ENCODE measurements at places on chromosomes 2 and 18.

DNA sequence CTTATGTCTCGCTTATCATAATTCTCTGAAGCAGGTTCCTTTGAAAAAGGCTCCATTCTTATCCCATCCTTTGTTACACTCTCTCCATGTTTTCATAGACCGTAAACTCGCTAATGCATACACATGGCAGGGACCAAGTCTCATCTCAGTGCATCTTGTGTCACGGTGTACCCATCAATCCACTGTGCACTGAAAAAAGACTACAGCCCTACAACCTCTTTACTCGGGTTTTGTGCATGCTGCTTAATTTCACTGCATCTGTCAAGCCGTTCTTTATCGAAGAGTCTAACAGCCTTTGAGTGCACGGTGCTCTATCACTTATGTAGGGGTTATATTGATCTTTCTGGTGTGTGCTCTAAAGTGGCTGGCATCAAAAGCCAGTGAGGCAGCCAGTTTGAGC is 302.9 kb upstream of the ERBB4 start:
- no peak for DNase-seq

GRCh38 chr2:133982256-133982655 is 271.6 kb upstream of the MGAT5 start:
- no peak for DNase-seq

DNA sequence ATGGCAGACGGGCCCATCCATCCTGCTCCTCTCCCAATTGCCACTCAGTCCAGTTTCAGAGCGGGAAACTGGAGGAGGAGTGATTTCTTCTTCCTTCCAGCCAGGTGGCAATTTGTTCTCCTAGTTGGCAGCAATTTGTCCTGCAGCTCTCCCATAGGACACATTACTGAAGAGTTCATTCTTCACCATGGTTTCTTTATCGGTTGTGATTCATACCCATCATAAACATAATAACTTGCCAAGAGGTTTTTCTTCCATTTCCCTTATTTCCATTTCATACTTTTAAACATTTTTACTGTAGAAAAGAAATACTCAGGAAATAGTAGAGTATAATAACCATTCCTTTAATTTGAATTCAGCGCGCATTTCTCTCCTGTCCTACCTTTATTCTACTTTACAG is 377.9 kb upstream of the RAB12 start:
- DNase-seq: no peak

DNA sequence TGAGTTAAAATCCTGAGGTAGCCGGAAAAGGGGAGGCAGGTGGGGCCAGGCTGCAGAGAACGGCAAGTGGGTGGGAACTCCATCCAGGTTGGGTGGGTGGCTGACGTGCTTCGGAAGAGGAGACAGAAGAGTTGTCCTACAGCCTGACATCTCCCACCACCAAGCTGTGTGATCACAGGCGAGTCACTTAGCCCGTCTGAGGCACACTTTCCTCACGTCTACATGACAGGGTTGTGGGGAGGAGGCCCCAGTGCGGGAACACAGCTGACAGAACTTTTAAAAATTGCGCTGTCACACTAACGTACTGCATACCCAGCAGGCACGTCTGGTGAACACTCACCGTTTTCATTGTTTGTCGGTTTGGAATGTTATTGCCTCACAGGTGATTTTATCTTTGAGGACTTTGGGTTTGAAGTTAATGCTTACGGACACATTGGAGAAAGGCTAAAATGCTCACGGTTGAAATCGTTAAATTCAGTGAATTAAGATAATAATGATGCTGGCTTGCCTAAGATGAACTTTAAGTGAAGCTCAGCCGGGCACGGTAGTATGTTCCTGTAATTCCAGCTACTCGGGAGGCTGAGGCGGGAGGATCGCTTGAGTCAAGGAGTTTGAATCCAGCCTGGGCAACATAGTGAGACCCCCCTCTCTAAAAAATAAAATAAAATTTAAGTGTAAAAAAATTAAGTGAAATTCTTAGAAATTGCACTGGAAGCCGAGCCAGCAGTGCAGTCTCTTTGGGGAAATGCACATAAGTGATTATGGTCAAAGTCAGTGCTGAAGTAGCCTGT is 8.9 kb downstream of the EMILIN2 start:
- DNase-seq: no peak

GRCh38 chr2:58067001-58067400 is 20.4 kb downstream of the VRK2 start:
- no peak for DNase-seq

GRCh38 chr18:74930616-74931015 is 278.3 kb downstream of the PTGR3 start:
- no peak for DNase-seq

DNA sequence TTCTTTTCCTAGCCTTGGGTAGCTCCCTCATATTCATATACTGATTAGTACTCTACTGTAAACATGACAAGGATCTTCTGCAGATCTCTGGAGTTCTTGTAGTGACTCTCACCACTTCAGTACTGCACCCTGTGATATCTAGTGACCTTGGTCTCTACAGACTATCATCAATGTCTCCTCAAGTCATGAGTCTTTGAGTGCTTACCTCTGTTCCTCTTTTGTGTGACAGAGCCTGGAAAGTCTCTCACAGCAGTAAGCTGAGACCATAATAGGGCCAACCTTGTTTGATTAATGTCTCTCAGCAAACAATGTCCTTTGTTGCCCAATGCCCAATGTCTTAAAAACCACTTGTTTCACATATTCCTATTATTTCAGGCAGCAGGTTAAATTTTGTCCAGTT is 34.2 kb upstream of the BAZ2B start:
- no peak for DNase-seq

- DNase-seq: no peak
These were observed 7.8 kb upstream of the SCYGR1 start for GRCh38 chr2:227395556-227395955.

- no peak for DNase-seq
These were observed 220.9 kb downstream of the DYSF start for GRCh38 chr2:71674158-71674851.

DNA sequence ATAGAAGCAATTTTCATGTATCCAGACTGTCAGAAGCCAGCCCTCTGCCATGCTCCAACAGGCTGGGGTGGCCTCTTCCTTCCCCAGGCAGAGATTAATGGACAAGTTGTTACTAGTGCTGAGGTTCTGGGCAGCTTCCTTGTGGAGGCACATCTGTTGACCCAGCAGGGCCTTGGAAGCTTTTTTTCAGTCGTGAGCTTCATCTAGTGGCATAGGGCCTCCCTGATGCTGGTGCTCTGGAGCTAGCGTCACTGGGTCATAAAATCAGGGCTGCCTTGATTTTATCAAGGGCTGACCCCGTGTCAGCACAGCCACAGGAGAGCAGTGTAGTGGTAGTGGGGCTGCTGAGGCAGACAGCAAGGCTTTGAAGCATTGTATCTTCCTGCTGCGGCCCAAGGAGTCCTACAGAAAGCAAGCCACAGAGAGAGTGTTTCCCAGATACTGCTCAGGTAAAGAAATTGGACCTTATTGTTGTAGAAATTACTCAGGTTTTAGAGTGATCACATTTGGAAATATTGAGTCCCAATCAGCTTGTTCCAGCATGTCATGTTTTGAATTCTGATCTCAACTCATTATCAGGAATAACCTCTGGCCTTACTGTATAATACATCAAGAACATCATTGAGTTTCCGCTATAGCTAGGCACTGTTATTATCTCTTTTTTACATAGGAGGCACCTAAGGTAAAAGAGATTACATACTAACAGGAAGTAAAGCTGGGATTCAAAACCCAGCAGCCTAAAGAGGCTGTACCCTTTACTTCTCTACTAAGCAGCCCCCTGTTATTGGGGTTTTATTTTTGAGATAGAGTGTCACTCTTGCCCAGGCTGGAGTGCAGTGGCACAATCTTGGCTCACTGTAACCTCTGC is 92.3 kb upstream of the ALPP start:
- DNase-seq: no peak

GRCh38 chr2:212124598-212124997 is 414.0 kb downstream of the ERBB4 start:
- DNase-seq: no peak

DNA sequence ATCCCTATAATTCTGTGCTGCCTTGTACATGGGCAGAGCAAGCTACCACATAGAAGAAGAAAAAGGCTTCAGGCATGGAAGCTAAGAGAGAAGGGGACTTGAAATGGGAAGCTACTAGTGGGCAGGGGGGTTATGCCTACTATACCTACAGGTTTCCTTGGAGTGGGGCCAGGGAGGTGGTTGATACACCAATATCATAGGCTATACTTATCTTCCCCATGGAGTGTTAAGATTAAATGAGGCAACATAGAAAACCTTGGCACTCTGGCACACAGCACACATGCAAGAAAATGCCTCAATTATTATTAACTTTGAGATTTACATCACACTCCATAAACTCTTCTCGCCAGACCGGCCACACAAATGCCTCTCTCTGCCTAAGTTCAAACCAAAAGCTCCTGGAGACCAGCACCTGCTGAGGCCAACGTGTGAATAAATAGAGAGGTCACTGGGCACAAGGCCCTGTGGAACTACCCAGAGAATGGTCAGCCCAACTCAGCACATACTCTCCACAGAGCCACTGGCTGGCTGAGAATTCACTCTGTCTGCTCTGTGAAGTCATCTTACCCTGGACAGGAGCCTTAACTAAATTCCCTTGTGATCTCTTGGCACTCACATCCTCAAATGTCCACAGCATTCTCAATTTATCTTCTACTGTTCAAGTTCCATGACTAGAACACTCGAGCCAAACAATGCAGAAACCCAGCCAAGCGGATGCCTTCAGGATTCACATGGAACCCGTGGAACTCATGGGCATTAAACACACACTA is 498.7 kb downstream of the BCL11A start:
- DNase-seq: no peak

DNA sequence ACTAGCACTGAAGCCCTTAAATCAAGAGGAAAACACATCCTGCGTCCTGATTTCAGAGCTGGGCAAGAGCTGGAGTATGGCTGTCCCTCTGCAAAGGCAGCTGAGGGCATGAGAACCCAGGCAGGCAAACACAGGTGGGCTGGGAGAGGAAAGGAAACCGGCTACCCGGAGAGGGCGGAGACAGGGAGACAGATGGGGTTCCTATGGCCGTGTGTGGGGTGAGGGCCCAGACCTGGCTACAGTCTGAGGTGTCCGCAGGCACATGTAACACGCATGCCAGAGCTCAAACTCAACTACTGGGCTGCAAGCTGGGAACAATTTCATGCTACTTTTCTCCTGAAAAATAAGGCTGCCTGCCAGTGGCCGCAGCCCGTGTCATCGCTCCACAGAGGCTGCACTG is 2.7 kb downstream of the COPS9 start:
- DNase-seq: no peak

GRCh38 chr2:95215018-95215612 is 7.8 kb downstream of the ZNF892 start:
- DNase-seq: no peak

GRCh38 chr2:109436610-109437225 is 177.0 kb downstream of the SEPTIN10 start:
- no peak for DNase-seq

DNA sequence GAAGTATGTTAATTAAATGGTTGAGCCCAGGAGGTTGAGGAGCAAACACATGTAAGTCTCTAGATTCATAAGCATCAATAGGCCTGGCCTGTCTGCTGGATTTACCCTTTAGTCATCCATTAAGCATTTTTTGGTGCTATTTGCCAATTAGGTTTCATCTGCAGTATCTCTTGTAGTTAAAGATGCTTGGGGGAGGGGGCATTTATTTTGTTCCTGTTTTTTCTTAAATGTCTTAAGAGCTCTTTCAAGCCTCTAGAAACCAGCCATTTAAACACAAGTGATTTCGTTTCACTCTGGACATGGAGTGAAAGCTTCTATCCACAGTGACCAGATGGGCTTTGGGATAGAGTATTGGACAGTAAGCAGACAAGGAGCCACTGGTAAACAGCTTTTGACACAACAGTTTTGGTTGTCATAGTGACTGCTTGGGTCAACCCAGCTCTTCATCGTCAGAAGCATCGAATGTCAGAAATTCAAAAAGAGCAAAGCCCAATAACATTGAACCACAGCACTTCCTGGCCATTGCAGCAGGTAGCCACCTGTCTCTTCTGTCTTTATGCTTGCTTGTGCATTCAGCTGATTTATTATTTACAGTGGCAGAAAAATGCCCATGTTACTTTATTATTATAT is 4.9 kb downstream of the QPCT start:
- DNase-seq: no peak

GRCh38 chr2:47300609-47301276 is 102.2 kb upstream of the MSH2 start:
- DNase-seq: no peak

- DNase-seq: no peak
These were observed 298.4 kb downstream of the FSIP2 start for GRCh38 chr2:186036862-186037449.

- no peak for DNase-seq
These were observed 24.2 kb downstream of the RPL31 start for GRCh38 chr2:101026253-101026701.

DNA sequence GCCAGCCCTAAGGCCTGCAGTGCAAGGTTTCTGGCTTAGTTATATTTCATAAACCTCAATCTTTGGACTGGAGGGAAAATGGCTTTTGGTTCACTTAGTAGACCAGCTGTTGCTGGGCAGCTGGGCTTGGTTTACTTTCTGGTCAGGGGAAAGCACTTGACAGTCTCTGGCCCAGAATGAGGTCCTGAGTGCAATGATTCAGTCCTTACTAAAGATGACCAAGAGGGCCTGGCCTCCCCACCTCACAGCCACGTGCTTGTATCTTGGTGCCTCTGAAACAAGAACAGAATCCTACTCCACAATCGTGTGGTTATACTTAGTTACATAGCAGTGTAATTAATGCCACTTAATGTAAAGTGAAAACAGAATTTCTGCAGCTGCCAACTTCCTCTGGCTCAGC is 325.5 kb upstream of the MEIS1 start:
- DNase-seq: no peak

GRCh38 chr2:217740178-217740577 is 262.6 kb downstream of the TNS1 start:
- no peak for DNase-seq

DNA sequence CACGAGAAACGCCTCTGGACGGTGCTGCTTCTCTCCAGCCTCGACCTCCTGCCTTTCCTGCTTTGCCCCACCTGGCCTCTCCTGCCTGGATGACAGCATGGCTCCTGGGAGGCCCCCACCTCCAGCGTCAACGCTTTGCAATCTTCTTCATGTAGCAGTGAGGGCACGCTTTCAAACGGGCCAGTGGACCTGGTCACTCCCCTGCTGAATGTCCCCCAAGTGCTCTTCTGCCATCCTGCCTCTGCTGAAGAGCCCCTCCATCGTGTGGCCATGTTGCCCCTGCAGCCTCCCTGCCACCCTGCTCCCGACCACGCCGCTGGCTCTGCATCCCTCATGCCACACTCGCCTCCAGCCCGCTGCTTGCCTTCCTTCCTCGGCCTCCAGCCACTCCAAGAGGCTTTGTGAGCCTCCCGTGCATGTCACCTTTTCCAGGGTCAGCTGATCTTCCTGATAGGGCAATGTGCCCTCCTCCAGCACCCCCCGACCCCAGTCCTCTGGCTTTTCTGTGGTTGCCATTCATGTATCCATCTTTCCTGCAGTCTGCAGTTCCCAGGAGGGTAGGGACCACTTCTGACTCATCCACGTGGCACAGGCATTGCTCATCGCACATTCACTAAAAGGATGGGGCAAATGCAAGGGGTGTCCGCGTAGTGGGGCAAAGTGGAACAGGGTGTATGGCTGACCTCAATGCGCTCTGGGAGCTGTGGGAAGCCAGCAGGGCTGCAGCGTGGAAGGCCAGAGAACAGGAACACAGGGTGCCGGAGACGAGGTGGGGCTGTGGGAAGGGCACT is 268.8 kb downstream of the TWIST2 start:
- no peak for DNase-seq

All from stimulated activated CD8-positive, alpha-beta memory T cell treated with anti-CD3 and anti-CD28 coated beads, Interleukin-4, amount 100 ng/mL, for 4 hours (primary cell).